ENCODE measurements at places on chromosomes 13 and 19.

DNA sequence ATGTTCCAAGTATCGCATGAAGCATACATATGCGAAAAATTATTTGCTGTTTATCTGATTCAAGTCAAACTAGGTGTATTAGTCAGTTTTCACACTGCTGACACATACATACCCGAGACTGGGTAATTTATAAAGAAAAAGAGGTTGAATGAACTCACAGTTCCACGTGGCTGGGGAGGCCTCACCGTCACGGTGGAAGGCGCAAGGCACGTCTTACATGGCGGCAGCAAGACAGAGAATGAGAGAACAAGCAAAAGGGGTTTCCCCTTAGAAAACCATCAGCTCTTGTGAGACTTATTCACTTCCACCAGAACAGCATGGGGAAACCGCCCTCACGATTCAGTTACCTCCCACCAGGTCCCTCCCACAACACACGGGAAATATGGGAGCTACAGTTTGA is 13.0 kb upstream of the PROZ start:
- DNase-seq: no peak

DNA sequence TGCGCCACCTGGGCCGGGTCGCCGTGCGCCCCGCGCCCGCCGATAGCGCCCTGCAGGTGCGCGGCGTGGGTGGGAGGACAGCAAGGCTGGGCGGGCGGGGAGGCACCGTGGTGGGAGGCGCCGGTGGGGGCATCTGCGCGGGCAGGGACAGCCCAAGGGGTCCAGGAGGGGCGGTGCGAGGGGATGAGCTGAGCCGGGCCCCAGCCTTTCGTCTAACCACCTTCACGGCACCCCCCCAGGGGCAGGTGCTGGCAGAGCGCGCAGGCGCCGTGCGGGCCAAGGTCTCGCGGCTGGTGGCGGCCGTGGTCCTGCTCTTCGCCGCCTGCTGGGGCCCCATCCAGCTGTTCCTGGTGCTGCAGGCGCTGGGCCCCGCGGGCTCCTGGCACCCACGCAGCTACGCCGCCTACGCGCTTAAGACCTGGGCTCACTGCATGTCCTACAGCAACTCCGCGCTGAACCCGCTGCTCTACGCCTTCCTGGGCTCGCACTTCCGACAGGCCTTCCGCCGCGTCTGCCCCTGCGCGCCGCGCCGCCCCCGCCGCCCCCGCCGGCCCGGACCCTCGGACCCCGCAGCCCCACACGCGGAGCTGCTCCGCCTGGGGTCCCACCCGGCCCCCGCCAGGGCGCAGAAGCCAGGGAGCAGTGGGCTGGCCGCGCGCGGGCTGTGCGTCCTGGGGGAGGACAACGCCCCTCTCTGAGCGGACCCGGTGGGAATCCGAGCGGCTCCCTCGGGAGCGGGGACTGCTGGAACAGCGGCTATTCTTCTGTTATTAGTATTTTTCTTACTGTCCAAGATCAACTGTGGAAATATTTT is 3.1 kb downstream of the KISS1R start:
- no peak for DNase-seq

- DNase-seq: peak; percentile 43
Observed at GRCh38 chr19:31261603-31262212, 87.5 kb downstream of the TSHZ3 start.

GRCh38 chr13:29476046-29476445 is 119.4 kb downstream of the SLC7A1 start:
- no peak for DNase-seq

DNA sequence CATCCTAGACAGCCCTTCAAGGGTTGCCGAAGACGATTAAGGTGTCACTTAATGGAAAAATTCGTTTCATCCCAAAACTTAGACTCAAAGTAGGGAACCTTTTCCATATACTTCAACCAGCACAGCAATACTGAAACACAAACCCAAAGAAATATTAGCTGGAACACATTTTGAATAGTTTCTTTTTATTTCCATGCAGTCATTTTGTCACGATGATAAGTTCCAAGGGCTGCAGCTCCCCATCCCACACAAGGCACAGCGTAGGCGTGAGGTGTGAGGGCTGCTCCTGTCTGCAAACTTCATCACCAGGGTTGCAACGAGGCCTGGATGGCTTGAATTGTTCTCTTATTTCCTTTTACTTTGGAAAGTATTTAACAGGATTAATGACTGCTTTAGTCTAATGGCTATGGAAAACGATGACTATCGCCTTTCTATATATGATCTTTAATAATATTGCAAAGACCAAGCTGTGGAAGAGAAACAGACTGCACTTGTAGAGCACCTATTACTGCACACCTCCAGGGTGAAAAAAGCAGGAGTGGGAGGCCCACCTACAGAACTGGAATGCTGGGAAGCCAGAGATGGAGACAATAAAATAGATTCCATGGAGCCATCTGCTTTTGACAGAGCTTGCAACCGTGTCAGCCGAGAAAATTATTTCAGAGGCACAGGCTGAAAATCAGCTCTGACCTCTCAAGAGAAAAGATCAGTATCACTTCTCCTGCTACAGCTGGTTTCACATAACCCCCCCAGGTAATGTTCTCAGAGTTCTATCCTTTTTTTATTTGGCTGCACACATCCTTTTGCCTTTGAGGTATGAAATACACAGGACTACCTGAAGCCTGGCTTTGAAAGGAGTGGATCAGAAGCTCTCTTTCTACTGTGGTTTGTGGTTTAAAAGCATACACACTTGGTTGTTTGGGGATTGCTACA is 274.5 kb upstream of the NBEA start:
- DNase-seq: no peak

GRCh38 chr19:30621326-30621920 is 249.2 kb downstream of the ZNF536 start:
- DNase-seq: no peak

DNA sequence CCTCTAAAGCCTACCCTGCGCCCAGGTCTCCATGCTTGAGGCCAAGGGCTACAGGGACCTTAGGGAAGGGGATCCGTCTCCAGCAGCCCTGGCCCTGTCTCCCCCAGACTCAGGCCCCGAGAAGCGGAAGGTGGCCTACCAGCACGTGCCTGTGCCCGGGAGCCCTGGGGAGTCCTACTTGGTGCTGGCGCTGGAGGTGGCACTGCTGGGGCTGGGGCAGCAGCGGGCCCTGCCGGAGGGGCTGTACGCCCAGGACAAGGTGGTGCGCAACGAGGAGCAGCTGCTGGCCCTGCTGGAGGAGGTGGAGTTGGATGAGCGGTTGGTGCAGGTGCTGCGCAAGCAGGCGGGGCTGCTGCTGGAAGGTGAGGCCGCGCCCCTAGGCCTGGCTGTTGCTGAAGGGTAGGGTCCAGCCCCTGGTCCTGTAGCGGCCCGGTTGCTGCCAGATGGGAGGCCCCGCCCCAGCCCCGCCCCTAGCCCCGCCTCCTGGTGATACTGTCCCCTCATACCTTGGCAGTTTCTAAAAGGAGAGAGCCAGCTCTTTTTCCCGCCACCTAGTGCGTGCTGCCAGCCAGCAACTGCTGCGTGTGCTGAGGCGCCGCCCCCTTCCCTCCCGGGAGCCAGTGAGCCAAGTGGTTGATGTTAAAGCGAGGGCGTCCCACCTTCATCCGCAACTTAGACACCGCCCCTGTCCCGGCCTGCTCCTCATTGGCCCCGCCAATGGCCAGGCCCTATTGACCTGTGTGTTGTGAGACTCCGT is 22.6 kb downstream of the ZSWIM4 start:
- no peak for DNase-seq

- DNase-seq: no peak
Observed at GRCh38 chr19:40921005-40921897, 39.2 kb upstream of the CYP2A7 start.
